Neural crest cell (in vitro differentiated cells): ENCODE measurements at places on chromosomes 16 and 17. TPM values are rescaled to one million over a fixed set of nuclear protein-coding genes. Genes with fewer than 3 reads are reported as not detected.

GRCh38 chr17:78040440-78041385, 82.2 kb downstream of the TNRC6C start:
- DNase-seq, result no peak
- peaks cover 35% of the 10 kb centered on the region for H3K36me3 ChIP-seq
- H3K27me3 ChIP-seq, result no peaks in the 10 kb centered on the region
- H3K27ac ChIP-seq, result no peak overlapping the region
- no peak overlapping the region for H3K4me3 ChIP-seq

DNA sequence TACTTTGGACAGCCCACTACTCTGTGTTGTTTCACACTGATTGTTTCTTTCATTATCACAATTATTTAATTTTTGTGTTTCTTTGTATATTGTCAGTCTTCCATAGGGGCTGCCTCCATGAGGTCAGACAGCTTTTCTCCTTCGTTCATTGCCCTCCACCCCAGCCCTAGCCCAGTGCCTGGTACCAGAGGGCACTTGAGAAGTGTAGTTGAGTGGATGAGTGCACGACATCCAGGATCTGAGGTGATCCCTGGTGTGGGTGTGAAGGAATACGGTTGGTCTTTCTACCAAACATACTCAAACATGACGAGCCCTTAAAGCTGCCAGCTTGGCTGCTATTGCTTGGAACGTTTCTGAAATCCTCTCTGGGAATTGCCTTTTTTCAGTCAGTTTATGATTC, 37.9 kb downstream of the DHRS7B start:
- no peak overlapping the region for H3K27ac ChIP-seq
- H3K4me1 ChIP-seq, result peaks cover 20% of the 10 kb centered on the region
- H3K27me3 ChIP-seq, result no peaks in the 10 kb centered on the region
- DNase-seq, result no peak

DNA sequence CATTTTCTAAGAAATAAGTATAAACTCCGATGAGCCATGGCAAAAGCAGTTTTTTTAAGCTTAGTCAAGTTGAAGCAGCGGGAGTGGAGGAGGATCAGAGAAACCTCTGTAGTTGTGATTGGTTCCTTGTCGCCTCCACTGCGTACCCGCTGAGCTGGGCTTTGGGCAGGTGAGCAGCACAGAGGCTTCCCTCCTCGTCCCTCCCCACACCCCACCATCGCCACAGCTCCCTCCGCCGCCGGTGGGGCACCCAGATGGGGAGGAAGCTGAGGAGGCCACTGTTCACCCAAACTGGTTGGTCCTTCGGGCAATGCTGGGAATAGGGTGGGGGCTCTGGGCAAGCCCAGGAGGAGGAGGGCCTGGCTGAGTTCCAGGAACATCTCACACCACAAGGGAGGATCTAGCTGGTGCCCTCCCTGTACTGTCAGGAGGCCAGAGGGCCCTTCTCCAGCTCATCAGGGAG, 5.2 kb upstream of the MRPL38 start:
- H3K4me3 ChIP-seq, result no peak overlapping the region
- no peaks in the 10 kb centered on the region for H3K4me1 ChIP-seq
- no peak overlapping the region for H3K27ac ChIP-seq
- DNase-seq, result no peak
- H3K27me3 ChIP-seq, result no peaks in the 10 kb centered on the region

DNA sequence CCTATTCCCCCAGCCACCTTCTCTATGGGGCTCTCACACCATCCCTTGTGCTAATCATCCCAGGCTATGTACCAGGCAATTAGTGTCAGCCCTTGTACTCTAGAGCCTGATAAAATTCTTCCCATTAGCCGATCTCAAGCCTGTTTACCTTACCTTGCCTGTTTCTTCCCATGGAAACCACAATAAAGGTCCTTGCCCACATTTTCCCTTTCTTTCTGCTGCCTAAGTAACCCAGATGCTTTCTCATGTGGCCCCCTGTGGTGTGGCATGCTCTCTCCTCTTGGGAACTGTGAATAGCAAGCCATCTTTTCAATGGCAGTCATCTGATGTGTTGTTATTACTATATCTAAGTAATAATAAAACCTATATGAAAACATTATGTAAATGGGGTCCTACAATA, 265.8 kb upstream of the ELAC2 start:
- H3K36me3 ChIP-seq, result no peaks in the 10 kb centered on the region
- DNase-seq, result no peak
- H3K4me1 ChIP-seq, result no peaks in the 10 kb centered on the region
- no peak overlapping the region for H3K4me3 ChIP-seq
- H3K27me3 ChIP-seq, result no peaks in the 10 kb centered on the region

DNA sequence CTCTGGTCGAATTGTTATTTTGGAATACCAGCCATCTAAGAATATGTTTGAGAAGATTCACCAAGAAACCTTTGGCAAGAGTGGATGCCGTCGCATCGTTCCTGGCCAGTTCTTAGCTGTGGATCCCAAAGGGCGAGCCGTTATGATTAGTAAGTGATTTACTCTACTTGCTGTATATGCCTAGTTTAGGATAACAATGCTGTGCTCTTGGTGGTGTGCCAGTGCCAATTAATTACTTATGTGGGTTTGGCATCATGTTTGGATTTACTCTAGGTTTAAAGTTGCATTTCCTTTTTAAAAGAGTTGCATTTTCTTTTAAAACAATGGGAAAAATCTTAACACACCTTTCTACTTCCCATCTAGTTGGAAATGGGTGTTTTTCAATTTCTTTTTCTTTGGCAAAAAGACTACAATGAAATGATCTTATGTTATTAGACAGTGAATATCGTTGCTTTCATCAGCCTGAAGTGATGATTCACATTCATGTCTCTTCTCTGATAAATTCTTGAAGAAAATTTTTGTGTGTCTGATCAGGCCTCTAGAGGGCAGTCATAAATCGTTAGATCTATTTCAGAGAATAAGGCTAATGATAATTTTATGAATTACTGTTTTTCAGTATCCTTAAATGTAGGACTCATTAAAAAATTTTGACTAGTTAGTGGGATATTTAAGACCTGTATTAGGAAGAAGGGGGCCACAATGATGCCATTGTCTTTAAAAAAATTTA, 5.6 kb downstream of the SF3B3 start:
- peaks cover 30% of the 10 kb centered on the region for H3K36me3 ChIP-seq
- no peak overlapping the region for H3K27ac ChIP-seq
- no peaks in the 10 kb centered on the region for H3K27me3 ChIP-seq
- peaks cover 33% of the 10 kb centered on the region for H3K4me1 ChIP-seq

GRCh38 chr16:4960579-4960978, 2.4 kb downstream of the SEC14L5 start:
- H3K4me3 ChIP-seq, result no peak overlapping the region
- no peaks in the 10 kb centered on the region for H3K36me3 ChIP-seq
- H3K27me3 ChIP-seq, result peaks cover 35% of the 10 kb centered on the region
- peaks cover 30% of the 10 kb centered on the region for H3K4me1 ChIP-seq
- DNase-seq, result no peak

DNA sequence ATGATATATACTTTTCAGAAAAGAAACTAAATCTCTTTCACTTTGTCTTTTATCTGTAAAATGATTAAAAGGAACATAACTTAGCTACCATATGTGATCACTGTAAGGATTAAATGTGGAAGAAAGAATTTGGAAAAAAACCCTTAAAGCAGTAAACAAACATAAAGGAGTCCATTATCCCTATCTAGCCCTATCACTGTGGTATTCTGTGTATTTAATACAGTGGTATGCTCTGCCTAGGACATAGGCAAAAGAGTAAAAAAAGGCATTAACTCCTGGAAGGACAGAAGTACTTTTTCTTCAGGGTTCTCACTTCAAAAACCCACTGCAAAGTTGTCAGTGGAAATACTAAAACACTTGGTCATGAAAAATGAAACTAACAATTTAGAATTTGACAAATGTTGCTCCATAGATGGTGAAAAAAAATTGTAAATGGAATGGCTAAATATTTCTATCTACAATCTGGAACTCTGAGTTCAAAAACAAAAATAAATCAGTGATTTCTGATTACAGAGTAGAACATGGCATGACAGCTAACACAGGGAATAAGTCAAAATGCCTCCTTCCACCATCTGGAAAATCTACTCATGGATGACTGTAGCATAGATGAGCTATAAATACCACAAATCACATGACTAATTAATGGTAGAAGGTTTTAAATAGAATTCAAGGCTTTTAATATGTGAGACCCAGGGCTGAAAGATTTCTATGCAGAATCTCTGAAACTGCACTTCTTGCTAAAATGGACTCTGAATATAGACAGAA, 140.1 kb downstream of the ITFG1 start:
- peak overlapping the region; percentile 53 for H3K27ac ChIP-seq
- peaks cover 18% of the 10 kb centered on the region for H3K4me1 ChIP-seq
- no peak for DNase-seq
- no peak overlapping the region for H3K4me3 ChIP-seq
- H3K27me3 ChIP-seq, result no peaks in the 10 kb centered on the region

DNA sequence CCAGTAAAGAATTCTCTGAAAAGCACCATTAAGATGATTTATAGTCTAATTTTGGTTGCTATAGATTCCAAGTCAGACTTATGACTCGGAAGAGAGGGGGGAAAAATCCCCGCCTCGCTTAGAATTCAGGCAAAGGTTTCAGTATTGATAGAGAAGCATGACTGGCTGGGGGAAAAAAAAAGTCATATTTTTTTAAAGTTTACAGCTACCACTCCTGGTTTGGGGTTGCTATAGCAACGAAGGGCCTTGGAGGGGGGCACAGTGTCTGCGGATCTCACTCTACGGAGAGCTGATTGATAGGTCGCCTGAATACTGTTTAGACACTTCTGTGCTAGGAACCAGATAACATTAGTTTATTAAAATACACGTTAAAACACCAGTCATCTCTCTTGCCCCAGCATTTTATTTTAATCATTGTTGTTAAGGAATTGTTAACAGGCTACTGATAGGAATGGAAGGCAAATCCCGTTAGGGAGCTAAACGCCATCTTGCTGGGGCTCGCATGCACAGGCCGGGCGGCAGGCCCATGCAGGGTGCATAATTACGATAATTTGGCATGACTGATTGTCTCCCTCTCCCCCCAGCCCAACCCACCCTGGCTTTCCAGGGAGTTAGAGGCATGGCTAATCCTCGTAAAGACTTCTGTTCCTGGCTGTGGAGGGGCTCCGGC, 380.0 kb upstream of the XYLT1 start:
- peak overlapping the region; percentile 75 for H3K4me3 ChIP-seq
- H3K4me1 ChIP-seq, result peaks cover 14% of the 10 kb centered on the region
- peak overlapping the region; percentile 75 for H3K27ac ChIP-seq
- peaks cover 10% of the 10 kb centered on the region for H3K27me3 ChIP-seq

DNA sequence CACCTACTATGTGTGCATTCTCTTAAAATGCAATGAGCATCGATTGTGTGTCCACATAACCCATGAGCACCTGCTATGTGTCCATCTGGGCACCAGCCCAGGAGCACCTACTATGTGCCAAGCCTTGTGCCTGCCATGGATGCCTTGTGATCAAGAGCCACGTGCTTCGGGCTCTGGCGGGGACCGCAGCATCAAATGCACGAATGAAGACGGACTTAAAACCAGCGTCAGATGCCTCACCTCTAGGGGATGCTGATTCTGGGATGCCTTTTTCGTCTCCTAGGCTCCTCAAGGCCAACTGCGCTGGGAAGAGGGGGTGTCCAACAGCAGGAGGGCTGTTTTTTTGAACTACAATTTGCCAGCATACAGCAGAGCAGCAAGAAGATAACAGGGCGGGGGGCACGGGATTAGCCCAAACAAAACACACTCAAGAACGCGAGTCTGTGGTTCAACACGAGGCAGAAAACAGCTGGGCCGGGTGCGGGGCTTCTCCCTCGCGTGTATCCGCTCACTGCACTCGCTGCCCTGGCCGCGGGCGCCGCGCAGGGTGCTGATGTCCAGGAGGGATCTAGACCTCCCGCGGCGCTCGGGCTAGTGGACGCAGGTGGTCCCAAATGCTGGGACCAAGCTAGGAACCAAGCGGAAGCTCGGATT, 1.2 kb upstream of the GLIS2 start:
- peaks cover 23% of the 10 kb centered on the region for H3K4me1 ChIP-seq
- H3K27me3 ChIP-seq, result peaks cover 11% of the 10 kb centered on the region
- H3K4me3 ChIP-seq, result peak overlapping the region; percentile 92
- no peak for DNase-seq
- H3K27ac ChIP-seq, result no peak overlapping the region

GRCh38 chr16:87286839-87287626, 30.2 kb downstream of the C16orf95 start:
- no peak for DNase-seq
- H3K4me1 ChIP-seq, result no peaks in the 10 kb centered on the region
- H3K36me3 ChIP-seq, result peaks cover 7% of the 10 kb centered on the region
- no peak overlapping the region for H3K4me3 ChIP-seq
- no peak overlapping the region for H3K27ac ChIP-seq

GRCh38 chr16:72255786-72256185, 83.8 kb upstream of the PMFBP1 start:
- peaks cover 7% of the 10 kb centered on the region for H3K4me1 ChIP-seq
- no peak for DNase-seq
- H3K36me3 ChIP-seq, result peaks cover 4% of the 10 kb centered on the region
- H3K4me3 ChIP-seq, result no peak overlapping the region
- no peaks in the 10 kb centered on the region for H3K27me3 ChIP-seq

DNA sequence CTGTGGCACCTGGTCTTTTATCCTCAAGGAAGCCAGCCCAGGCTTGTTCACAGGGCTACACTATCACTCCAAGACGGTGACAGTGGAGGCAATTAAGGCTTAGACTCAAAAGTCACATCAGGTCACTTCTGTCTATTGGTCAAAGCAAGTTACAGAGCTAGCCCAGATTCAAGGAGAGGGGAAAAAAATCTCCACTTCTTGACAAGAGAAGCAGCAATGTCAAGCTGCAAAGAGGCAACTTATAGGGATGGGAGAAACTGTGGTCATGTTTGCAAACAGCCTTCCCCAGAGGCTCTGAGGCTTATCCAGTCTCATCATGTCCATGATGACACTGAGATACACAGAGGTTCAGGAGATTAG, 31.6 kb downstream of the SERPINF1 start:
- H3K27ac ChIP-seq, result no peak overlapping the region
- H3K4me3 ChIP-seq, result no peak overlapping the region
- H3K36me3 ChIP-seq, result peaks cover 2% of the 10 kb centered on the region
- no peaks in the 10 kb centered on the region for H3K4me1 ChIP-seq
- no peak for DNase-seq
- H3K27me3 ChIP-seq, result no peaks in the 10 kb centered on the region

GRCh38 chr16:82010649-82011048, 621 bp downstream of the SDR42E1 start:
- DNase-seq, result no peak
- H3K36me3 ChIP-seq, result peaks cover 7% of the 10 kb centered on the region
- H3K27ac ChIP-seq, result no peak overlapping the region
- no peak overlapping the region for H3K4me3 ChIP-seq
- no peaks in the 10 kb centered on the region for H3K4me1 ChIP-seq

DNA sequence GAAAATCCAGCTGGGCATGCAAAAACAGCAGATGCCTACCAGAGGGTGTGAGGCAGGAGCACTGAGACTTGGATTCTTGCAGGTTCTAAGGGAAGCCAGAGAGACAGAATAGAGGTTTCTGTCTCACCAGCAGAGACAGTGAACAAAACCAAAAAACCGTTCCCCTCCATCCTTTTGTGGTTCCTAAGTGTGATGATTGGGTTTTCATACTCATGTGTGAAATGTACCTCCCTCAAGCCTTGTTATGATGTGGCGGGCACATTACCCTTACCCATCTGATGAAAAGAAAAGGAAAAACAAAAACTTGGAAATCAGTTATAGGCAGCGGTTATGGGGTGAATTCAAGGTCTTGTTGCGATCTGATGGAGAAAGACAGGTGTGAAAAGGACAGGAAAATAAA, 172.6 kb upstream of the CDH13 start:
- H3K4me1 ChIP-seq, result peaks cover 3% of the 10 kb centered on the region
- no peaks in the 10 kb centered on the region for H3K36me3 ChIP-seq
- no peak for DNase-seq
- H3K27me3 ChIP-seq, result peaks cover 23% of the 10 kb centered on the region

CCDC200 gene
- not detected in 2 replicates for total RNA-seq

RUNDC3A gene
- total RNA-seq, result 8.7 and 12.9 TPM in 2 replicates

SLFN12L gene
- not detected in 2 replicates for total RNA-seq

TBC1D3H gene
- not detected in 2 replicates for total RNA-seq

SLC13A2 gene
- total RNA-seq, result not detected in 2 replicates

RAB34 gene
- 83.5 and 87.4 TPM in 2 replicates for total RNA-seq

TNP2 gene
- total RNA-seq, result not detected in 2 replicates

SLC43A2 gene
- 13.9 and 15.5 TPM in 2 replicates for total RNA-seq

ZNF267 gene
- total RNA-seq, result 13.6 and 15.0 TPM in 2 replicates

KRT15 gene
- not detected in 2 replicates for total RNA-seq
